NCI-H1436 (cell line): ENCODE measurements at places on chromosomes 3 and 15.

DNA sequence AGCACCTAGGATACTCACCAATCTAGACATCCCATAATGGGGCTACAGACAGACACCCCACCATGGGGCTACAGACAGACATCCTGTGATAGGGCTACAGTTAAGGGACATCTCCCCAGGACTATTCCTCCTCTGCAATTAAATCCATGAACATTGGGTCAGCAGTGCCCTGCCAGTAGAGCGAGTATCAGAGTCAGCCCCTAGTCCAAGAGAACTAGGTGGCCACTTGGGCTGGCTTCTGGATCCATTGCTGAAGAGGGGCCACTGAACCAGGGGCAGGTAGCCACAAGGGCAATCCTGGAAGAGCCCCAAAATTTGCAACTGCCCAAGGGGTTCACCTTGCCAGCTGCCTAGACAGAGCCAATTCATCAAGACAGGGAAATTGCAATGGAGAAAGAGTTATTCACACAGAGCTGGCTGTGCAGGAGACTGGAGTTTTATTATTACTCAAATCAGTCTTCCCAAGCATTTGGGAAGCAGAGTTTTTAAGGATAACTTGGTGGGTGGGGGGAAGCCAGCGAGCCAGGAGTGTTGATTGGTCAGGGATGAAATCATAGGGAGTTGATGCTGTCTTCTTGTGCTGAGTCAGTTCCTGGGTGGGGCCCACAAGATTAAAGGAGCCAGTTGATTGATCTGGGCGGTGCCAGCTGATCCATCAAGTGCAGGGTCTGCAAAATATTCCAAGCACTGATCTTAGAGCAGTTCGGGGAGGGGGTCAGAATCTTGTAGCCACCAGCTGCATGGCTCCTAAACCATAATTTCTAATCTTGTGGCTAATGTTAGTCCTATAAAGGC, 170.2 kb upstream of the SMAD3 start:
- DNase-seq = no peak

DNA sequence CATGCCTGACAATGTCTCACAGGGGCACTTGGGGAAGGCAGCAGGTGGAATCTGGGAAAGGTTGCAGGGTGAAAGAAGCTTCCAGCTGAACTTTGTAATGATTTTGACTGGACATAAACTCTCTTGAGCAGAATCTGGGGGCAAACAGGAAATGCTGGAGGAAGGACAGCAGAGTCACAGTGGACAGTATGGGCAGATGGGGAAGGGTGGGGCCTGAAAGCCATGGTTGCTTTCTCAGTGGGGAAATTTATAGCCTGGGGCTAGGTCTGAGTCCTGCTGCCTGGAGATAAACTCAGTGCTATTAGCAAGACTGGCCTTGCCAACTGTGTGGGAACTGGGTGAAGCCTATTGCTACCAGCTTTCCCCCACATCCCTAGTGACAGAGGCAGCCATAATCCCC, 203.2 kb downstream of the OSBPL10 start:
- no peak for DNase-seq

- no peak for DNase-seq
Measured at GRCh38 chr3:97689962-97690361, 74.6 kb upstream of the ARL6 start.

- no peak for DNase-seq
Measured at GRCh38 chr15:64355348-64355943, 527 bp downstream of the CSNK1G1 start.

- DNase-seq = no peak
Measured at GRCh38 chr15:40464595-40465185, 6.1 kb upstream of the CHST14 start.

- DNase-seq = no peak
Measured at GRCh38 chr3:171901615-171902312, 58.6 kb downstream of the TMEM212 start.

GRCh38 chr3:184927796-184928315, 115.9 kb downstream of the VPS8 start:
- DNase-seq = no peak

DNA sequence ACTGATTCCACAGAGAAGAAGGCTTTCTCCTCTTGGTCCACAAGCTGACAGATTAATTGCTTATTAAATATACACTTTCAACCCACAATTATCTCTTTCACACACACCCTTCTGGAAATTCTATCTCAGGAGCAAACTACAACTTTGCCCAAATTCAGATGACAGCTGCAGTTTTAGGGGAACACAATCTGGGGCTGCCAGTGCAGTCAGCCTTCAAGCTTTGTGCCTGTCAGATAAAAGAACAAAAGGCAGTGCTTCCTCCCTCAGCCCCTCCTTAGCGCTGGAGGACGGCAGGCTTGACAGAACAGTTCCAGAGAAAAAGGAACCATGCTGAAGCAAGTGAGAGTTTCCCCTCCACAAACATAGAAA, 99.6 kb downstream of the TMCC1 start:
- DNase-seq = peak; percentile 6

DNA sequence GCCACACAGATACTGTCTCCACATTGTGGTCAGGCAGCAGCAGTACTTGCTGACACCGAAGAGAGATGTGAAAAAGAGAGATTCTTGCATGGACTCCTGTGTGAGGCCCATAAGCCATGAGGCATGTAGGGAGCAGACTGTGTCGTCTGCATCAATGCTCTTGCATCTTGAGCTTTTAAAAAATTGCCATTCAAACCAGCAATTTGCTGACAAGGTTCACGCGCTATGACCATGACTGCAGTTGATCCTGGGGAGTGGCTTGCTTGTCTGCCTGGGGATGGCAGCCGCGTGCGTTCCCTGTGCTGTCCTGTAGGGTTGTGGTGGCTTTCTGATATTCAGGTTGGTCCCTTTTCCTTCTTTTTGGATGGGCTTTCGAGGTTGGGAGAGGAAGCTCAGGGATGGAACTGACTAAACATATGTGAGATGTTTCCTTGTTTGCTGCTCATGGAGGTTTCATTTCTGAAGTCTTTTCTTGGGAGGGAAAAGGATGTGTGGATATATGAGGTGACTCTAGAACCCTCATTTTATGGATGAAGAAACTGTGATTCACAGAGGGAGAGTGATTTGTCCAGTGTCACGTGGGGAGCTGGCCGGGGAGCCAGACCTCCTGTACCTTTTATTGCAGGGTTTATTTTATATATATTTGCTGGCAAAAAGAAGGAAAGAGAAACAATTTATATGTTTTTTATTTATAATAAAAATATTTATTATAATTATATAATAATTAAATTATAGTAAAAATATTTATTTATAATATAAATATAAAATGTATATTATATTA, 48.6 kb downstream of the LPP start:
- no peak for DNase-seq

GRCh38 chr3:108124337-108125152, 33.7 kb upstream of the CD47 start:
- peak; percentile 82 for DNase-seq

- no peak for DNase-seq
Measured at GRCh38 chr15:70376031-70376928, 278.6 kb upstream of the TLE3 start.

DNA sequence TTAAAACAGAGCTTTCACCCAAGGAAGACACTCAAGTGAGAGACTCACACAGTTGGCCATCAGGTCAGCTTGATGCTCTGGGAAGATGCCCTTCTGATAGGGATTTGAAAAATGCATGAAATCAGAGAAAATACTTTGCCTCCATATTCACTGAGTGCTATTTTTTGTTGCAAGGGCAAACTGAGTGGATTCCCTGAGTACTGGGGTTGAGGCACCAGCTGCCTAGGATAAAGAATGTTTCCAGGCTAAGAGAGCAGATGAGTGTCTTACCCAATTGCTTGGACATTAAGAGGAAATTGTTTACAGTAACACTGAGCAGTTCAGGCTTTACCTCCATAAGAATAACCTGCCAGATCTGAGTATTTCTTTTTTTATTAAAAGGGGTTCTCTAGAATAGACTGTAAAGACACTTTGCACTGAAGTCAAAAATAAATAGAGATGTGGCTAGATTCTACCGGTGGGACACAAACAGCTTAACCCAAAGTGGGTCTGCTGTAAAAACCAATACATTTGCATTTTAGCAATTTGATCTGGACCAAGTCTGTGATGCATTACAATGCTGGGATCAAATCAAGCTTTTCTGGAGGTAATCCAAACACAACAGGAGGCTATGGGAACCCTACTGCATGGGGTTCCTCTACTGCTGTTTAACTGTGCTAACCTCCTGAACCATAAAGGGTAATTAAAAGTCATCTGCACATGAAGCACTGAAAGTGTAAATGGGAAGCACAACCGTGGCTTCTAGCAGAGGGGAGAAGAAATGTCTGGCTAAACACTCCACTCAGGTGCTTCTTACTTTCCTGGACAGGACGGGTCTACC, 238.8 kb upstream of the WNT5A start:
- DNase-seq = no peak

GRCh38 chr15:67240235-67241131, 14.0 kb downstream of the AAGAB start:
- DNase-seq = peak; percentile 4

DNA sequence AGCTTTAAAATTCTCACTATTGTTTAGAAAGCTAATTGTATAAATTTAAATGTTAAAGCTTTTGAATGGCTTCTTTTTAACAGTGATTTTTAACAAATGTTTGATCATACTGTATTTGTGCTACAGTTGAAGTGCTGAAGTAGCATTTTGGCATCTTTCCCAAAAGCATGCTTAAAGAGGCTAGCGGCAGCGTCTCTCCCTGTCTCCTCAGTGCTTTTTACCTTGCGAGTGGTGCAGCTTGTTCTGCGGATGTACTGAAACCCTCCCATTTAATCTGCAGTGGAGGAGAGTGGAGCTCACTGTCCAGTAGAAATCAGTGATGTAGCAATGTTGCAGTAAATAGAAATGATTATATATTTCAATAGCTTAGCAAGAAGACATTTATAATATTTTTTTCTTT, 43.7 kb downstream of the LRRC49 start:
- peak; percentile 70 for DNase-seq

DNA sequence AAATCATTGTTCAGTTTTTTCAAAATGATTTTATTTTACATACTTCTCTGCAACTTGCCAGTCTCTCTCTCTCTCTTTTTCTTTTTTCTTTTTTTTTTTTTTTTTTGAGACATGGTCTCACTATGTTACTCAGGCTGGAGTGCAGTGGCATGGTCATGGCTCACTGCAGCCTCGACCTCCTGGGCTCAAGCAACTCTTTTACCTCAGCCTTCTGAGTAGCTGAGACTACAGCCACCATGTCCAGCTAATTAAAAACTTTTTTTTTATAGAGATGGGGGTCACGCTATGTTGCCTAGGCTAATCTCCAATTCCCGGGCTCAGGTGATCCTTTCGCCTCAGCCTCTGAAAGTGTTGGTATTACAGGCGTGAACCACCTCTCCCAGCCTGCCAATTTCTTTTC, 12.1 kb upstream of the ARID3B start:
- DNase-seq = no peak

- DNase-seq = no peak
Measured at GRCh38 chr3:162022911-162023310, 526.3 kb downstream of the OTOL1 start.

DNA sequence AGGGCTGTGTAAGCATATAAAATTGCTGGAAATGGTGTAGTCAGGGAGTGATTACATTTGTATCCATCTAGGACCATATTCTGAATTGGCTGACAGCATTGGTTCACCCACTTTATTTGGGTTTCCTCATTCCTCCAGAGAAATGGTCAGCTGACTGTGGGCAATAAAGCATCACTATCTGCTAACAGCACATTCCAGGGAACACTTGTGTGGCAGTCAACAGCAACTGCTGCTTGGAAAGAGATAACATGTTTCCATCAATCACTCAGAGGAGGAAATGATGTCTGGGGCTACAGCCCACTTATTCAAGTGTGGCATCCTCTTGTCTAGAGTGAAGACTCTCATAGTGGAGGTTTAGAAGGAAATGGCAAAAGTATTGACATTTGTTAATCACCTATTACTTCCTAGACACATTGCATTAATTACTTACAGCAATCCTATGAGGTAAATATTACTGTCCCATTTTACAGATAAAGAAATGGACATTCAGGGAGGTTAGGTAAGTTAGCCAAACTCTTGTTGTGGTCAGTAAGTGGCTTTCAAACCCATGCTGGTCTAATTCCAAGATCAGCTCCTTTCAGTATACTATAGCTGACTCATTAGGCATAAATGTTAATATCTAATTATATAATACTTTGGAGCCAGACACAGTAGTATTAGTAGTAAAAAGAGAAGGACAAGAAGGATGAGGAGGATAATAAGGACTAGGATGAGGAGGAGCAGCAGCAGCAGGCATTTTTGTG, 247.8 kb downstream of the ALCAM start:
- no peak for DNase-seq

GRCh38 chr3:56858331-56858730, 56.6 kb upstream of the ARHGEF3 start:
- no peak for DNase-seq

DNA sequence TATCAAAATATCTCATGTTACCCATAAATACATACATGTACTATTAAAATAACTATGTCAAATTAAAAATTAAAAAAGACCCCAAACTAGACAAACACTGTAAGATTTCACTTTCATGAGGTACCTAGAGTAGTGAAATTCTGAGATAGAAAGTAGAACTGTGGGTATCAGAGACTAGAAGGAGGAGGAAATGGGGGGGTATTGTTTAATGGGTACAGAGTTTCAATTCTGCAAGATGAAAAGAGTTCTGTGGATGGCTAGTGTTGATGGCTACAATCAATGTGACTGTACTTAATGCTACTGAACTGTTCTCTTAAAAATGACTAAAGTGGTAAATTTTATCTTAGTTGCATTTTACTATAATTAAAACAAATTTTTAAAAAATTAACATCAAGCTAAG, 36.6 kb downstream of the RFX7 start:
- no peak for DNase-seq

GRCh38 chr3:189683546-189684255, 52.5 kb downstream of the TP63 start:
- DNase-seq = no peak

DNA sequence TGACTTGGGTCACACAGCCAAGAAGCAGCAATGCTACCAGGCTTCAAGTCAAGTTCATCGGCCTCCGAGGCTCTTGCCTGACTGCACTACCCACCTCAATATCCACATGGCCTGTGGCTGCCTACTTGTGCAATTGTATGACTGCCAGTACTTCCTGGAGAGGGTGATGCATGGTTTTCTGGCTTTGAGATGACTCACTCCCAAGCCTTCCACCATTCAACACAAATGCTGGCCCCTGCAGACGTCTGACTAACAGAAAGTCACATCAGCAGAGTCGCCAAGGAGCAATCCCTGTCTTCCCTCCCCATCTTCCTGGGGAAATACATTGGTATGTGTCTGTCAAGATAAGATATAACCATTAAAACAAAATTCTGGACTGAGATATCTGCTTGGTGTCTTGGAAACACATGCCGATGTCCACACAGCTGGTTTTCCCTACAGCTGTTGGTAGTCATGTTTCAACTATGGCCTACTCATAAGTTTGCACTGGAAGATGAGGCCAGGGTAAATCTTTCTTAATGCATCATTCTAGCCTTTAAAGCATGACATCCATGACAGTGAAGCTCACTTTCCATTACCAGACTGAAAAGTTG, 79.6 kb upstream of the SPATA12 start:
- no peak for DNase-seq
